Renal cortex interstitium (tissue), 15 donors: ENCODE measurements at places on chromosomes 3 and 15. TPM values are rescaled to one million over a fixed set of nuclear protein-coding genes. Genes with fewer than 3 reads are reported as not detected.
A peak's percentile ranks its signal among the peaks of the same experiment; 100 is the strongest.

- DNase-seq, result peak; percentile 49
Measured at GRCh38 chr3:100402256-100402655, 917 bp downstream of the LNP1 start.

Gene MORC1
- 0.78 TPM for polyA plus RNA-seq

Gene FSIP1
- 2.6 TPM for polyA plus RNA-seq

- no peak for DNase-seq
Measured at GRCh38 chr15:96367311-96368200, 37.1 kb downstream of the NR2F2 start.

Gene MOBP
- 0.36 TPM for polyA plus RNA-seq

- no peak for DNase-seq
Measured at GRCh38 chr15:79884204-79884596, 12.6 kb downstream of the MTHFS start.

DNA sequence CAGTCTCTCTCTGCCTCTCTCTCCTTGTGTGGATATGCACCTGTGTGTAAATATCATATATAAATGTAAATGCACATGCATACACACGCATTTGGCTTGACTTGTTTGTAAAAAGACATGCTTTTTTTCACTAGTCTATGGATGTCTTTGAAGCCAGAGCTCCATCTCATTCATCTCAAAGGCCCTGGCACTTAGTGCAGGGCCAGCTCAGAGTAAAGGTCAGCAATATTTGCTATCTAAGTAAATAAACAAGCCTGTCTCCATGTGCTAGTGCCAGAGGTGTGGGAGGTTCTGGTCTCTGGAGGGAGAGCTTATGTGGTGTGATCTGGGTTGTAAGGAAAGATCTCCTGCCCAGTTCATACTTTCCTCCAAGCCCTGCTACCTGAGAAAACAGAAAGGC lies 5.6 kb downstream of the CLSTN2 start:
- DNase-seq, result no peak

- no peak for DNase-seq
Measured at GRCh38 chr3:111496894-111497559, 45.0 kb upstream of the CD96 start.

- DNase-seq, result no peak
Measured at GRCh38 chr3:27616031-27616430, 106.1 kb downstream of the EOMES start.

GRCh38 chr3:112640930-112641801 lies at the start of gene CCDC80:
TSS of gene CCDC80 (minus strand) at chr3:112641143. CDS start at chr3:112639905, 1,238 bp downstream.
- DNase-seq, result peak; percentile 60

- DNase-seq, result no peak
Measured at GRCh38 chr3:158258619-158259018, 148.7 kb downstream of the RSRC1 start.

Gene CCR9
- not detected for polyA plus RNA-seq

Gene SPINT1
- 76.8 TPM for polyA plus RNA-seq

DNA sequence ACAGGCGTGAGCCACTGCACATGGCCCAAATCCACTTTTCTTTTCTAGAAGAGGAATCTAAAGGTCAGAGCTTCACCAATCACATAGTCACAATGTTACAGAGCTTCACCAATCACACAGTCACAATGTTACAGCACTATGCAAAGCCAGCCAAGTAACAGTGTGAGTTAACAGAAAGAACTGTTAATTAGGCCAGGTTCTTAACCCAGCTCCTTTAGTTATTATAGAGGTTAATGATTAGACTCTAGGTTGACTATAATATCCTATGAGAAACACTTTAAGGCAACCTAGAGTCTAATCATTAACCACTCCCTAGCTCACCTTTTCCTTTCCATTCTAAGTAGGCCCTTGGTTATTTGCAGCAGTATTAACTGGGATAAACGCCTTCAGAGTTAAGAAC lies 54.0 kb downstream of the TASOR start:
- DNase-seq, result peak; percentile 24

- no peak for DNase-seq
Measured at GRCh38 chr15:69377216-69377970, 36.8 kb upstream of the KIF23 start.

Gene CTXN2
- polyA plus RNA-seq, result not detected

- no peak for DNase-seq
Measured at GRCh38 chr3:41026394-41027177, 172.7 kb upstream of the CTNNB1 start.

DNA sequence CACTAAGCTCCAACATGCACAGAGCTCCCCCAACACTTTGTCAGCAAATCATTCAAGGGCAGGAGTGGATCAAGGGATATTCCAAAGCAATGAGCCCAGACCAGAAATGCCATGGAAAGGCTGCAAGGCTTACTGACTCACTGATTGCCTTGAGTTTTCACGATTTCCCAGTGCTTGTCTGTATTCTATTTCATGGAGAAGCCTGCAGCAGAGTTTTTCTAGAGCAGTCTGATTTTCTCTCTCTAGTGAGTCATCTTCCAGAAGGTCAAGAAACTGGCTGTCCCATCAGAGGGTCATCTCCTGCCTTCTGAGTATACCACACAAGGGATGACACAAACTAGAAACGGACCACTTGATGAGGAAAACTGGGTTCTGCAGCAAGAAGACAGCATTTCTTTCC lies 16.5 kb downstream of the LMCD1 start:
- DNase-seq, result no peak

Gene PDZRN3
- polyA plus RNA-seq, result 41.4 TPM

Gene CXCR6
- polyA plus RNA-seq, result 0.67 TPM

Gene MKRN2OS
- polyA plus RNA-seq, result 1.4 TPM

GRCh38 chr15:94370206-94370935 lies 139.0 kb downstream of the MCTP2 start:
- no peak for DNase-seq

Gene GOLGA8G
- polyA plus RNA-seq, result 0.08 TPM

Gene SMCO1
- not detected for polyA plus RNA-seq

- DNase-seq, result no peak
Measured at GRCh38 chr3:50100386-50100785, 11.7 kb downstream of the RBM5 start.

DNA sequence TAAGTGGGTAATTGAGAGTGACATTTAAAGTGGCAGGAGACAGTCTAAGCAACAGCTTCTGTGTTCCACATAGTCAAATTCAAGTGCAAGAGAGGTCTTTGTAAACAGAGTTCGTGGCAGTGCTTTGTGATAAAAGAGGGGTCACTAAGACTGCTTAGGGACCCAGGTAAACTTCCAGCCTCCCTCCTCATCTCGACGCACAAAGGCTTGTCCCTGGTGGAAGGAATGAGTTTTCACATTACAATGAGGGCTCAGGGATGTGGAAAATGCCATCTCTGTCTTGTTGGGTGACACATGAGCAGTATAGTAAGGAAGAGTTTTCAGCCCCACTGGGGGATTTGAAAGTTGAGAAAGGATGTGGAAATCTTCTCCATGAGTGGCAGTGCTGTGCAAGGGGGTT lies 7.3 kb downstream of the GMNC start:
- DNase-seq, result no peak

DNA sequence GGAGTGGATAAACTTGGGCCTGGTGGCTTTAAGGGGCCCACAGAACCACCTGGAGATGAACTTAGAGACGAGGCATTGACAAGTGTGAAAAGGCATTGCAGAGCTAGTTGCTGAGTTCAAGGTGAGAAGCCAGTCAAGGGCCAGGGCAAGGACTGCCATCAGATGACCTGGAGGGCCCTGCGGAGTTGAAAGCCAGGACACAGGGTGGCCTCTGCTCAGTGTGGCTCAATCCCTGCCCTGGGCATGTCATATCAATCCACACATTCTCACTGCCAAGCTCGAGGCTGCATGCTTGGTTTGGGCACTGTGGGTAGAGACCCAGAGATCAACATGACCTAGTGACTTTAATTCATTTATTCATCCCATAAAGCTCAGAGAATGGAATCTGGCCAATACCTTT lies 9.2 kb downstream of the PAQR5 start:
- no peak for DNase-seq

DNA sequence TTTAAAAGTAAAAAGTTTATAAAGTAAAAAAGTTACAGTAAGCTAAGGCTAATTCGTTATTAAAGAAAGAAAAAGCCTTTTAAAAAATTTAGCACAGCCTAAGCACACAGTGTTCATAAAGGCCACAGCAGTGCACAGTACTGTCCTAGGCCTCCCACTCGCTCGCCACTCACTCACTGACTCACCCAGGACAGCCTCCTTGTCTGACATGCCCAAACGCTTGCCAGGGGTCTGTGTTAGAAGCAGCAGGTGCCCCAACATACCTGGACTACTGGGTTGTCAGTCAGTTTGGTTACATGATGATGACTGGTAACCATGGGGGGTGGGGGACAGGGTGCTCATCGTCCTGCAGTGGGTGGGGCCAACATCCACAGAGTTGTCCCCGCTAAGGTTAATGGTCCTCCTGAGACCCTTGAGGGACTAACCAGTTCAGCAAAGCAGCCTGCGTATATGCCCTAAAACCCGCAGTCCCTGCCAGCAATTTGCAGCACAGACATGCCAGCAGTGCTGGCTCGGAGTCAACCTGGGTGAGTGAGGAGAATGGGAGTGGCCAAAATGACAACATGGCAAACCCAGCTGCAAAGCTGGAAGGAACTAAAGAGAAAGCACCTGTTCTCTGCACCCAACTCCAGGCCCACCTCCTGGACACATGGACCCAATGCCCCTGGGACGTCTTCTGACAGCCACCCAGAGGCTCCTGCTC lies 49.2 kb downstream of the CYFIP1 start:
- no peak for DNase-seq

GRCh38 chr3:95002438-95003046 lies 939.7 kb downstream of the NSUN3 start:
- DNase-seq, result no peak

- no peak for DNase-seq
Measured at GRCh38 chr15:59686389-59686788, 2.7 kb downstream of the BNIP2 start.

GRCh38 chr3:100966807-100967206 lies 26.4 kb downstream of the ABI3BP start:
- DNase-seq, result no peak

DNA sequence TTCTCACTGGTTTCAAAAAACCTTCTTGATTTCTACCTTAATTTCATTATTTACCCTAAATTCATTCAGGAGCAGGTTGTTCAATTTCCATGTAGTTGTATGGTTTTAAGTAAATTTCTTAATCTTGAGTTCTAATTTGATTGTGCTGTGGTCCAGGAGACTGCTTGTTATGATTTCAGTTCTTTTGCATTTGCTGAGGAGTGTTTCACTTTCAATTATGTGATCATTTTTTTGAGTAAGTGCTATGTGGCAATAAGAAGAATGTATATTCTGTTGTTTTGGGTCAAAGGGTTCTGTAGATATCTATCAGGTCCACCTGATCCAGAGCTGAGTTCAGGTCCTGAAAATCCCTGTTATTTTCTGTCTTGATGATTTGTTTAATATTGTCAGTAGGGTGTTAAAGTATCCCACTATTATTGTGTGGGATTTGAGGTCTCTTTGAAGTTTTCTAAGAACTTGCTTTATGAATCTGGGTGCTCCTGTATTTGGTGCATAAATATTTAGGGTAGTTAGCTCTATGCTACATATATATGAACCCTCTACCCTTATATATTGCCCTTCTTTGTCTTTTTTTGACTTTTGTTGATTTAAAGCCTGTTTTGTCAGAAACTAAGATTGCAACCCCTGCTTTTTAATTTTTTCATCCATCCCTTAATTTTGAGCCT lies 158.4 kb upstream of the TPRG1 start:
- DNase-seq, result no peak

DNA sequence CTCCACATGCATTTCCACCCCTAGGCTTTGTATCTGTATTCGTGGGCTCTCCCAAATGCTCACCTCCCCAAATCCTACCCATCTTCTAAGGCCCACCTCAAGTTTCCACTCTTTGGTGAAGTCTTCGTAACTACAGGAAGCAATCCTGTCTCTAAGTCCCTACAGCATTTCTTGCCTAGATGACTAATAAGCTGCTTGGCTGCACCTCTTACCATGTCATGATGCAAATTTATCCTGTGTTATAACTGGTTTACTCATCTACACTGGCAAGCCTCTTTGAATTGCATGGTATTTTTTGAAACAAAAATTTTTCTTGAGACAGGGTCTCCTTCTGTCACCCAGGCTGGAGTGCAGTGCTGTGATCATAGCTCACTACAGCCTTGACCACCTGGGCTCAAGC lies 73.3 kb downstream of the SETMAR start:
- DNase-seq, result no peak

GRCh38 chr3:87145553-87145952 lies 81.6 kb upstream of the CHMP2B start:
- no peak for DNase-seq

Gene PRR20G
- not detected for polyA plus RNA-seq

DNA sequence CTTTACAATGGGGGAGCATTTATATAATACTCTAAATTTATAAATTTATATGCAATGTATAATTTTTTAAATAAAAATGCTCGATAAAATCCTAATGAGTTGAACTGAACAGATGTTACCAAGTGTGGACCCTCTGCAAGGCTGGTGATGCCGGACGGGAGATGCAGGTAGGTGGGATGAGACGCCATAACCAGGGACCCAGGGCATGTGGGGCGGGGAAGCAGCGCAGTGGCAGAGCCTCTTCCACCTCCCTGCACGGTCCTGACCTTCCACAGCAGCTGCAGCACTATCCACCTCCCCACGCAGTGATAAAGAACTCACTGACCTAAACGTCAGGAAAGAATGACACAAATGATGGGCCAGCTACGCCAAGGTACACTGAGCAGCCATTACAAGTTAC lies 12.8 kb downstream of the PCSK6 start:
- no peak for DNase-seq

DNA sequence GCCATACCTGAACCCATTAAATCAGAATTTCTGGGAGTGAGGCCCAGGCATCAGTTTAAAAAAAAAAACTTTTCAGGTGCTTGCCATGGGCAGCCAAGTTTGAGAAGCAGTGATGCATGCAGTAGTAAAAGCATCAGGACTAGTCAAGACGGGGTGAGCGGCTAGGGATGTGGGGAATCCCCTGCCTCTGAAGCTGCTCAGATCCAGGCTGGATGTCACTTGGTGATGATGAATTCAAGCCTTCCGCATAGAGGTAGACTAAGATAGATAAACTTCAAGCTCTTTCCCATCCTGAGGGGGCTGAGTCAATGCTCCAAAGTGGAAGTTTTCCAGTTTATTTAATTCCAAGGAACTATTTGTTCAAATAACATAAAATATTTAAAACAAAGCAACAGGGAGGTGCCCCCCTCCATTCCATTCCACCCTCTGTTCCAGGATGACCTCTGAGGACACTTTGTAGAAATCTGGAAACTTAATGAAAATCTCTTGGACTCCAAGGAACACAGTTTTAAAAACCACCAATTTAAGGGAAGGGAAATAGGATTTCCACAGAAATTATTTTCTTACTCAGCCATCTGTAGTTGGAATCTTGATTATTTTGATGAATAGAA lies 100.4 kb upstream of the NR2E3 start:
- DNase-seq, result no peak

DNA sequence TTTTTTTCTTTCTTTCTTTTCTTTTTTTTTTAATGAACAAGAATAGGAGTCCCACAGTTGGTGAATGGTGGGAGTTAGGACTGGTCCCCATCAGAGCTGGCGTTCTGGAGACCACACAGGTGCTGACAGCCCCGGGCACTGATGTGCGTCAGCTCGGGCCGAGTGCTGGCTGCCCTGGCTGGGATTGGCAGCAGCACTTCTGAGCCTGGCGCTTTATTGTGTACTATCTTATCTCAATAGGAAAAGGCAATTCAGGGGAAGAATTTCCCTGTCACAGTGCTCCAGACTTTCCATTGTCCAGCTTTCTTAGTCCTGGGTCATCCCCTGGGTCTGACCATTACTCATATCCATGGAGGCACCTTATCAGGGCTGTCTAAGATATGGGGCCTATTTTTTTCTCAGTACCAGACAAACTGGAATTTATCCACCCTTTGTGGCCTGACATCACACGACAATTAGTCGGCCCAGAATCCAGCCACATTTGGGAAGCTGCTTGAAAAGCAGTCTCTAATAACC lies 54.1 kb downstream of the TMEM44 start:
- DNase-seq, result no peak

Gene ZNF501
- polyA plus RNA-seq, result 12.1 TPM

Gene RAD51
- polyA plus RNA-seq, result 17.3 TPM

GRCh38 chr3:113570158-113570557 lies 37.8 kb downstream of the SIDT1 start:
- DNase-seq, result no peak
